ENCODE measurements at places on chromosomes 16 and 17.

- ATAC-seq: peak; percentile 47
These were observed 11.7 kb downstream of the ABAT start for GRCh38 chr16:8686031-8686621.

DNA sequence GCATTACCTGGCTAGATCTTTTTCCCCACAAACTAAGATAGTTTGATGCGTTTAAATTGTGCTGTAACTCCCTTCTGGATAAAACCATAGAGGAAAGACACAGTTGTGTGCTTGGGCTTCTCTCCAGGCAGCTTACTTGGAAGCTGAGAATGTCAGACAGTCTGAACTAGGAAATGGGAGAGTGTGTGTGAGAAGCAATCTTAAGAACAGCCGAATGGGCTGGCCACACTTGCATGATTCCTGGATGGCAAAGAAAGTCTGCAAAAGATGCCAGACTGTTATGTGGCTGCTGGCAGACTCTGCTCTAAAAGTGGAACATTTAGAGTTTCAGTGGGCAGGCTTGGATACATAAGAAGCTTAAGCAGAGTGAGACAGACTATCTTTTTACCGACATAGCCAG lies 384.3 kb upstream of the PSMD7 start:
- no peak for ATAC-seq

- ATAC-seq: peak; percentile 87
These were observed 121.1 kb upstream of the XYLT1 start for GRCh38 chr16:17591655-17592405.

GRCh38 chr17:83201206-83202001 lies 122.0 kb downstream of the METRNL start:
- no peak for ATAC-seq

DNA sequence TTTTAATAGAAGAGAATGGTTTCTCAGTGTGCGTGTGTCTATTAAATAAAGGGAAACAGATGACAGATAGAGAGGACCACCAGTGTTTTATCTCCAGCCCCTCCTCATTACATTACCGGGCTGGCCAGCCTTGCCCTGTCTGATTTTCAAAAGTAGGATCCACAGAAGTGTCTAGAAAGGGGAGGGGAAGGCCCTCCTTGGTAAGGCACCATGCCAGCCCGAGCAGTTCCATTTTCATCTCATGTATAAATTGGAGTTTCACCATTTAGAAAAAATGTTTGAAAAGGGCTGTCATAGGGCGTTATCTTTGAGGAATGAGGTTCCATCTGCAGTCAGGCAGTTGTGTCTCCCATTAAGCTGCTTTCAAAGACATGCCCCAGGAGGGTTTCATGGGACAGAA lies 96.7 kb downstream of the SOCS1 start:
- ATAC-seq: no peak

- no peak for ATAC-seq
These were observed 8.9 kb downstream of the RHBDF2 start for GRCh38 chr17:76492123-76492988.

GRCh38 chr17:77018504-77018903 lies 122.3 kb upstream of the SEC14L1 start:
- no peak for ATAC-seq
